Stimulated activated CD4-positive, alpha-beta T cell treated with anti-CD3 and anti-CD28 coated beads, Interleukin-2, amount 100 ng/mL, for 4 hours (primary cell): ENCODE measurements at places on chromosomes 7 and 10.
A peak's percentile ranks its signal among the peaks of the same experiment; 100 is the strongest.

GRCh38 chr10:103396789-103397087, 312 bp downstream of the PDCD11 start:
- DNase-seq, result no peak

DNA sequence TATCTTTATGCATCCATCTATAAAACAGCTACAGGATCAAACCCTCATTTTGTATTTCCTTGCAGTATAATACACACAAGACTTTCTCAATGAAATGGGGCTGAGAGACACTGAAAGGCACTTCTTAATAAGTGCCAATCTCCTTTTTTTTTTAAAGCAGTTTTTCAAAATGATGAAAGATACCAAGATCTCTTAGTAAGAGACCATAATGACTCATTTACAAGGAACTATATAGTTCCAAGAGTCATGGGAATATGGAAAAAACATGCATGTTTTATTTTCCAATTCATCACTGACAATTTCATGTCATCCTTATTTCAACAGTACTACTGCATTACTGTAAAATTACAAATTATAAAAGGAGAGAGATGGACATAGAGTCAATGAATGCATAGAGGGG, 973.7 kb downstream of the GATA3 start:
- no peak for DNase-seq

GRCh38 chr10:52906046-52906445, 133.5 kb upstream of the MBL2 start:
- no peak for DNase-seq

- no peak for DNase-seq
Measured at GRCh38 chr7:104124469-104124868, 83.3 kb downstream of the ORC5 start.

GRCh38 chr7:70502117-70502863, 629.7 kb upstream of the GALNT17 start:
- no peak for DNase-seq

DNA sequence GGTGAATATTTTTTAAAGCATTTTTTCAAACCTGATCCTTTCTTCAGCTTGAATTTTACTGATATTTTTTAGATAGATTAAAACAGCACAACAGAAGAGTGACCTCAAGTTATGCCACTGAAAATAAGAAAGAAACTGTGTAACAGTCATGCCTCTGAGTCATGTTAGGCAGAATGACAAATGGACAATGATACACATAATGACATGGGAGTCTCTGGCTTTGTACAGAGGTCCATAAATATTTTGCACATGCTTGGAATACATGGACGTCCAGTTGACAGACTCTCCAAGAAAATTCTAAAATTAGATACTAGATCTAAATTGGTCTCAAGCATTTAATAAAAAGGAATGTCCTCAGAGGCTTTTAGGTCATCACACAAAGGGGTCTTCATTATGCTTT, 21.9 kb upstream of the SEMA3A start:
- no peak for DNase-seq

GRCh38 chr10:84118395-84119006, 20.8 kb upstream of the GHITM start:
- DNase-seq, result no peak

GRCh38 chr10:54702583-54703485, 98.2 kb downstream of the PCDH15 start:
- DNase-seq, result no peak

DNA sequence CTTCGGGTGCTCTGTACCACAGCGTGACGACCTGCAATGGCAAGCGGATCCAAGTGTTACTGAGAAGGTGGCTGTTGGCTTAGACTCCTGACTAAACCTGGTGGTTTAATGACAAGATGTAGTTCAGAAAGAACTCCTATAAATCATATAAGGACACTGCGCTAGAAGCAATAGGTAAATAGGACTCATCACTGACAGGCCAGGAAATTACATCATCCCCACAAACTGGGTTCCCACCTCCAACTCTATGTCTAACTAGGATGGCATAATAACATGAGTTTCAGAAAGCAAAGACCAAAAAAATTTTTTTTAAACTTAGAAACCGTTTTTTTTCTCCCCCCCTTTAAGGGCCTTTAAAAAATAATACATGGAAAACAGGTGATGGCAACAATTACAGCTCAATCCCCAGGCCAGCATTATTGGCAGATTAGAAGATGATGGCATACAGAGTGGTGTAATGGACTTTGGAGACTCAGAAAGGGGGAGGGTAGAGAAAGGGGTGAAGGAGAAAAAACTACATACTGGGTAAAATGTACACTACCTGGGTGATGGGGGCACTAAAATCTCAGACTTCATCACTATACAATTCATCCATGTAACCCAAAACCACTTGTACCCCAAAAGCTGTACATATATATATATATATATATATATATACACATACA, 81.4 kb upstream of the FAM133B start:
- no peak for DNase-seq

- no peak for DNase-seq
Measured at GRCh38 chr10:121155742-121156474, 304.7 kb downstream of the WDR11 start.

GRCh38 chr10:48946891-48947500, 7.4 kb upstream of the LRRC18 start:
- DNase-seq, result no peak

DNA sequence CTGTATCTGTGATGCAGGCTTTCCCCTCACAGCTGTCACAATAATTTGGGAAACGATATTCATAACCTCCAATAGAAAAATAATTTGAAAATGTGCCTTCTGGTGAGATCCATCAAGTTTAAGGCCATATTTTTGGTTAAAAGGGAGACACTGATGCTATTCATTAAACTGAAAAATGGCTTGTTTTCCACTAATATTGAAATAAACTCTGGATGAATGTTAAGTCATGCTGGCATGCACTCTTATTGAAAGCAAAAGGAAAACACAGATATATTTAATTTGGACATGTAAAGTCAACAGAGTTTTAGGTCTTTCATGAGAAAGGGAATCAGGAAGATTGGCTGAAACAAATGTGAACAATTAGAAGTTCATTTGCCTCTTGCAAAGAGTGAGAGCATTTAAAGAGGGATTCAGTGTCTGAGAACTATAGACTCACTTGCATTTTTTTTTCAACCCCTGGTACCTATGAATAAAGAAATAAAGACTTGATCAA, 879.2 kb downstream of the LRMDA start:
- no peak for DNase-seq

- no peak for DNase-seq
Measured at GRCh38 chr10:72328829-72329204, 25.9 kb downstream of the DNAJB12 start.

GRCh38 chr10:50541921-50542320, 81.8 kb downstream of the SGMS1 start:
- no peak for DNase-seq

DNA sequence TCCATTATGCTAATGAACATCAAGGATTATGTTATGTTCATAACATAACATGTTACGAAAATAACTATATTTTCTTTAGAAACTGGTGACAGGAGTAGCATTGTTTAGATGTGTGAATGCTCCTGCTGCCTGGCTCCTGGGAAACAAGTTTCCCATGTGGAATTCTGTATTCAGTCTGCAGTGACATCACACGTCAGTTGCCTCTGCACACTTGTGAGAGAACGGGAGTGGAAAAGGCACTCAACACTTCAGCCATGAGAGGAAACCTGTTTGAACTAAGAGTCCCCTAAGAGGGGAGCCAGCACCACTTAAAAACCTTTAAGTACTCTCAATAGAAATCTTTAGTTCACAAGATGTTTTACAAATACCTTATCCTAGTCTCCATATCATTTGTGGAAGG, 140.3 kb upstream of the FAM20C start:
- no peak for DNase-seq

GRCh38 chr7:22726907-22727713, at the start of gene IL6:
Gene IL6 (plus strand): TSS chr7:22727200. CDS start chr7:22727263, 63 bp downstream.
- no peak for DNase-seq

GRCh38 chr10:112446055-112446854, 459 bp downstream of the ZDHHC6 start:
- DNase-seq, result no peak

DNA sequence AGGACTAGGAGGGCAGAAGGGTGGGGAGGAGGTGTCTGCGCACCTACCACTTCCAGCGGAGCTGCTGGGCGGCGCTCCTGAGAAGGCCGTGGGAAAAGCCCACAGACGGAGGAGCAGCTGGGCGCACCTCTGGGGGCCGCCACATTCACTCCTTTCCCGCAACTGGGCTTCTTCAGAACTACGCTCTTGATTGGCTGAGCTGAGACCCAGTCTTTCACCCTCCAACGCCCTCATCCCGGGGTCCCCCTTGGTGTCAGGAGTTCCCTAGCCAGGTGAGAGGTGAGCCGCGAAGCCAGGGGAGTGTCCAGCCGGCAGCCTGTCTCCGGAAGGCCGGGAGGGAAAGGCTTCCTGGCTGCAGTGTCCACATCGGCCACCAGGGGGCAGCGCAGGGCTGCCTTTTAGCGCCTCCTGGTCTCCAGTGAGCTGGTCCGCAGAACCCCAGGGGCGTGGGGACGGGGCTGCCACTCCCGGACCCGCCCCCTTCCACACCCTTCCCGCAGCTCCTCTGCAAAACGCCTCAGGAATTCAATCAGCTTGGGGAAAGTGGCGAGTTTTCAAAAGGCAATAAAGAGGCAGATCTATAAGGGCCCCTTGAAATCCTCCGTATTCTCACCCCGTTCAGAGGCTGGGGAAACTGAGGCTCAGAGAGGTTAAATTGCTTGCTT, 98.8 kb downstream of the CHST15 start:
- DNase-seq, result peak; percentile 61

GRCh38 chr7:129464194-129464593, 30.0 kb downstream of the STRIP2 start:
- DNase-seq, result no peak

DNA sequence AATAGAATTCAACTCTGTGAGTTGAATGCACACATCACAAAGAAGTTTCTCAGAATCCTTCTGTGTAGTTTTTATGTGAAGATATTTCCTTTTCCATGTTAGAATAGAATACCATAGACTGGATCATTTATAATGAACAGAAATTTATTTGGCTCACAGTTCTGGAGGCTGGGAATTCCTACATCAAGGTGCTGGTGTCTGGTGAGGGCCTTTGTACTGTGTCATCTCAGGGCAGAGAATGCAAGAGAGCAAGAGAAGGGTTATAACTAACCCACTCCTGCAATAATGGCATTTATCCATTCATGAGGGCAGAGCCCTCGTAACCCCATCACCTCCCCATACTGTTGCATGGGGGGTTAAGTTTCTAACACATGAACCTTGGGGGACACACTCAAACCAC, 18.4 kb upstream of the DIP2C start:
- DNase-seq, result no peak

GRCh38 chr10:71307469-71308085, 11.5 kb upstream of the SLC29A3 start:
- DNase-seq, result no peak

- DNase-seq, result no peak
Measured at GRCh38 chr10:96073722-96074121, 30.3 kb downstream of the CCNJ start.

- DNase-seq, result no peak
Measured at GRCh38 chr7:28800150-28800549, 158.0 kb downstream of the TRIL start.

DNA sequence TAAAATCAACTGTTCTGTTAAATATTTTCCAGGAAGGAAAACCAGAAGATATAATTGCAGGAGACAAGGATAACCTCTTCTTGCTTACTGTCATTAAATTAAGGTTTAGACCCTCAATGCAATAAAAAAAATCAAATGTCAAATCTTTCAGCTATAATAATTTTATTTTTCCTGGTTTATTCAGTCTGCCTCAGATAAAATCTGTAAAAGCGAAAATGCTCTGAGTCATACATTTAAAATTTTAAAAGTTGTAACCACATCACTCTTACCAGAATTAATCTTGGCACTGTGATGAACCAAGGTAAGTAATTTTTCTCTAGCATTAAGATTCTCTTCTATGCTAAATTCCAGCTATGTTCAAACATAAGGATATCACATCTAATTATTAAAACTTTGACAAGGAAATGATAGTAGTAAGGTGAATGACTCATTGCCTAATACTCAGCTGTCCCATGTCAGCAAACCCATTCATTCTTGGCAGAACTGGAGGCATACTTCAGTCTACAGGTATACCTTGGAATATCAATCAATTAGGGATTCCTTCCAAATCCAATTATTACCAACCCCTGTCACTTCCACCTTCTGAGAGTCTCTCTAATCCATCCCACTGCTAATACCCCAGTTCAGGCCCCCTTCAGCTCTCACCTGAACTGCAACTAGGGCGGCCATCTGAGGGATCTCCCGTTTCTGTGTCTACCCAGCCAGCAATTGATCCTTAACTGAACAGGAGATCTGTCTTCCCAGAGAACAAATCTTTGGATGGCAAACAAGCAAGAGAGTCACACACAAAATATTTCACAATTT, 434.1 kb downstream of the GRM8 start:
- no peak for DNase-seq

DNA sequence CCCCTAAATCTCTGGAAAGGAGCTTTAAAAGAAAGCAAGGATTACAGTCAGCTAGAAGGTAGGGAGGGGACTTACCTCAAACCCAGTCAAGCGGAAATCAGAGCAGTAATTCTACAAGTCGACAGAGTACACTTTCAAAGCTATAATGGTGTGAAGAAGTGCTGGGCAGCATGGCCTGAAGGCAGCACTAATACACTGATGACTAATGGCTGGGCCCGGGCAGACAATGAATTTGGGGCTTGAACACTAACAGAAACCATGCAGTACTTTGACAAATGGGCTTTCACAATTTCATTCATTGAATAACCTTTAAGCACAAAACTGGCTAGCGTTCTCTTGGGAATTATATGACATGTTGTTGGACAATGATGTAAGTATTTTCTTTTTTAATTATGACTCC, 4.7 kb downstream of the GLI3 start:
- no peak for DNase-seq

GRCh38 chr7:123749537-123749857, 694 bp upstream of the WASL start:
- DNase-seq, result no peak

DNA sequence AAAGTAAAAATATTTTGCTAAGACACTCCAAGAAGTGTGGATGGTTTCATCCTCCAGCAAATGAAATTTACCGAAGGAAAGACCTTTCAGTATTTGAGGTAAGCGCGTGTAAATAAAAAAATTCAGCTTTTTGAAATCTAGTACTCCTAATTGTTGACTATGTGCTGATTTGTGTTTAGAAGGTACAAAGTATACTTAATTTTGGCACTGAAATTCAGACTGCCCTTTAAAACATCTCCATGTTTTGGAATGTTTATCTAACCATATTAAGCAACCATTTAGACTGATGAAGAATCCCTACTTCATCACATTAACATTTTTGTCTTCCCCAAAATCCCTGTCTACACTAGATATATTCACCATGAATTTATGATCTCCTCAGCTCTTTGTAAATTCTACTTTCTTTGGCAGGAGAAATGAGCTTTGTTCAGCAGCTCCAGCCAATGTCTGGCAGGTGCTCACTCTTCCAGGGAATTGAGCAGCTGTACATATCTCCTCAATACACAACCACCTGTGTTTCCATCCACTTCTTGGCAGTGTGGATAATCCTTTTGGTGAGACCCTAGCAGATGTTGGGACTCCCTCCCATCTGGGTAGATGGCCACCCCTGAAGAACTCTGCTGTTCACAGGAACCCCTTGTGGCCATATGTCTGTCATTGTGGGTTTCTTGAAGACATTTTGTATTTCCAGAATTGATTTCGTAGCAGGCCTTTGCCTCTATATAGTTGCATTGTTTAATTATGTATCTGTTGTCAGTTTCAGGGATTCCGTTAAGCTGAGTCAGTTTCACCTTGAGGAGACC, 129.4 kb upstream of the SAMD8 start:
- no peak for DNase-seq
